ENCODE measurements at places on chromosomes 5 and 9.

GRCh38 chr5:141778206-141778605 is 96.2 kb upstream of the ARAP3 start:
- DNase-seq: no peak

DNA sequence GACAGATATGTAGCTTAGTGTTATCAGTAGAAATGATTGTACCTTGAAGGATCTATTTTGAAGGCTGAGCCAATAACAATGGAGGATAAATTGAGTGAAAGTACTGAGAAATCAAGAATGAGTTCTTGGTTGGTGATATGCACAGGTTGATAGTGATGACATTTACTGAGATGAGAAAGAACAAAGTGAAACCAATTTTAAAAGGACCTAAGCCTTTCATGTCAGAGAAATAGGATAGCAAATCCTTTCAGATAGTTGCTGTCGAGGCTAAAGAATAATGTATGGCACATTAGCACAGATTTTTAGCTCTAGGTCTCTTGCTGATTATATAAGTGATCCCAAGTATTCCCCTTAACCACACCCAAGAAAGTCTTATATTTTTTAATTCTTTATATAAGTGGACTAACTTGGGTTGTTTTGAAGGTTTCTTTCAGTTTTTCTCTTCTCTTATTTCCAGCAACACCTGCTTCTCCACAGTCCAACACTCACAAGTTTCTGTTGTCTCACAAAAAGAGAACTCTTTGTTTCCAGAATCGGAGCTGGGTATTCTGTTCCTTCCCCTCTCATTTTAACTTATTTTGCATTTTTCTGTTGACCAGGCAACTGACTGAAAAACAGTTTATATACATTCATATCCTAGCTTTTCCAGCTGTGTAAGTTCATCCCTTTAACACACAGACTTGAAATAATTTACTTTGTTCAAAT is 286.9 kb upstream of the ATP10B start:
- no peak for DNase-seq

GRCh38 chr5:75331095-75332090 is 5.6 kb upstream of the HMGCR start:
- DNase-seq: no peak

- DNase-seq: no peak
Measured at GRCh38 chr9:112548836-112549595, 62.4 kb downstream of the KIAA1958 start.
